ENCODE measurements at places on chromosomes 2 and 18.

- peak; percentile 62 for DNase-seq
Observed at GRCh38 chr18:48959921-48960920, 9.5 kb upstream of the SMAD7 start.

- DNase-seq: peak; percentile 67
Observed at GRCh38 chr2:23637011-23637778, 252.2 kb downstream of the KLHL29 start.

GRCh38 chr2:159475793-159476192 is 140.6 kb downstream of the BAZ2B start:
- DNase-seq: no peak

DNA sequence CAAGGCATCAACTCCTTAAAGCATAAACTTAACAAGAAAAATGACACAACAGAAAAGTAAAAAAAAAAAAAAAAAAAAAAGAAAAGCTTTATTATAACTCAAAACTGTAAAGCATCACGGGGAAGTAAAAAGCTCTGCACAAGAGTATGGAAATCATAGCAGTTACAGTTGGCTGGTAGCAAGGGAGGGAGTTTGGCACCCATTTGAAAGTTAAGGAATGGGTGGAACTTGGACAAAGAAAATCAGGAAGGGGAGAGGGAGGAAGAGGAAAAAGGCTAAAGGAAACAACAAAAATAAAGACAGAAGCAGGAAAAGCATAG is 8.6 kb downstream of the KLF7 start:
- DNase-seq: no peak

- DNase-seq: peak; percentile 10
Observed at GRCh38 chr2:138649571-138649970, 130.6 kb downstream of the NXPH2 start.

DNA sequence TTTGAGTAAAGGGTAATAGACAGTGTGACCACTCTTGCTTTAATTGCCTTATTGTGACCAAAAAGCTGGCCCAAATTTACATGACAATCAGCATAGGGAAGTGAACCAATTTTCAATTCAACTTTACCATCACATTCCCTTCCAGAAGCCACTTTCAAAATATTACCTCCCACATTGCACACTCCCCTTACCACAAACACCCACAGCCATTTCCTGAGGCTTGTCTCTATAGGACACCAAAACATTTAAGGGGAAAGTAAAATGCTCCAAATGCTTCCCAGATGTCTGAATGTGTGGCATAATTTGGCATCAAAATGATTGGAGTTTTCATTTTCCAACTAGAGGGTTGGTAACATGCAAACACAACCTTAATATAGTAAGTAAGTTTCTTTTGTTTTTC is 616.1 kb downstream of the SLC4A3 start:
- no peak for DNase-seq

GRCh38 chr2:169845016-169845415 is 17.8 kb downstream of the UBR3 start:
- peak; percentile 17 for DNase-seq

GRCh38 chr2:236367506-236368289 is 103.5 kb upstream of the ASB18 start:
- DNase-seq: no peak

DNA sequence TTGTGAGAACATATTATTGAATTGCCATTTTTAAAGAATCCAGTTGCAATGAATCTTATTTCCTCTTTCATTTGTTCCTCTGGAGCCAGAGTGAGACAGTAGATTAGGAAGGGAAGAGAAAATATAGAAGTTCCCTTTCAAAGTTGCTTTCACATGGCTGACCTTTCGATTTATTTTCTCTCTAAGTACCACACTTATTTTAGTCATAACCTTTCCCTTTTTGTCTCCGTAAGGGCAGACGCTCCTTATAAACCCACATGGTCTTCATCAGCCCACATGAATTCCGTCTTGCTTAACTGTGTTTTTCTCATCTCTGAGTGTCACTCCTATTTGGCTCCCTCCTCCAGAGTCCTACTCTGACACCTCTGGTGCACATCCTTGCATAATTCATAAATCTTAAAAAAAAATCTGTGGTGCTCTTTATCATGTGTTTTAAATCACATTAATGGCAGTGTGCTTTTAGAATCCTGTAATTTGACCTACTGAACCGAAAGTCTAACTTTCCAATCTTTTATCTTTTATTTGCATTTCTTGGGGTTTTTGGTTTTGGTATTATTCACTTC is 38.5 kb upstream of the ZNF396 start:
- DNase-seq: peak; percentile 45

- DNase-seq: no peak
Observed at GRCh38 chr2:112255875-112256274, 1.0 kb upstream of the ZC3H8 start.

- no peak for DNase-seq
Observed at GRCh38 chr2:66573821-66574233, 138.9 kb downstream of the MEIS1 start.

GRCh38 chr2:9749546-9750223 is 93.6 kb upstream of the TAF1B start:
- no peak for DNase-seq

DNA sequence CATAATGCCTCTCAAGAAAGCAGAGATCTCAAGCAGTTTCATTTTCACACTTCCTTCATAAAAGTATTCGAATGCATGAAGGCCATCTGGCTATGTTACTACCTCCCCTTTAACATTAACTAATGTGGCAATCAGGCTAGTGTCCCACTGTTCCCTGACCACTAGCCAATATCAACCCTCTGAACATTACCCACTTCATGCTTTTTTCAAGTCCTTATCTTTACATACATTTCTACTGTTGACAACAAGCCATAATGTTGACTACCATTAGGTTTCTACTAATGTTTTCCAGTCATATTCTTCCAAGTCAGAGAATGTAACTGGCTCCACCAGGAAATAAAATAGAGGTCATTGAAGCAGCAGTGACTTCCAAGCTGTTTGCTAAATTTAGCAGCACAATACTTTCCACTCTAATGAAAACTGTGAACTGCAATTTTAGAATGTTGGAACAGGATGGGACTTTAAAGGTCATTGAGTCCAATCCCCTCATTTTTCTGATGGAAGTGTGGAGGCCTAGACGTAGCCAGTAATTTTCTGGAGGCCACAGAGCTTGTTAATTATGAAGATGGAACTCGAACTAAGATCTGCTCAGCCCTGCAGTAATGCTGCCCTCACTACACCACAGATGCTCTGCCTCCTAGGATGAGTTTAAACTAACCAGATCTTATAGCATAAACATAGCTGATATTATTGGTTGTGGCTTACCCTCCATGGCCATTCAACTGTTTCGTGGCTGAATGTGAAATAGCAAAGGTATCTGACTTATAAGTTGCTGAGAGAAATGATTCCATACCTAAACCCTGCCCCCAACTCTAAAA is 630 bp upstream of the PPP1R1C start:
- DNase-seq: no peak

DNA sequence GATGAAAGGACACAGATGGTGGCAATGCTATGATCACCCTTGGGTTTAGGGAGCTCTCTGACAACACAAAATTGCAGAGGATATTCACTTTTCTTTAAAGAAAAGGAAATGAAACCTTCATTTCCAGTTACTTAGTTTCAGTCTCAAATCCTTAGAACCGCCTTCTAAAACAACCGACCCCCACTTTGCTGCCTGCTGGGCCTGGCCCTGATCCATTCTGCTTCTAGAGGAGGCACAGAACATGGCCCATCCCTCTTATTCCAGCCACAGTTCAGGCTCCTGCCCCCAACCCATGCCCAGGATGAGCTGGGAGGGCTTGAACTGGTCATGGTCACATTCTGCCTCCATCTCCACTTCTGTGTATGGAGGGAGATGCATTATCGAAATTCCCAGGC is 311.6 kb downstream of the EN1 start:
- DNase-seq: no peak

- DNase-seq: no peak
Observed at GRCh38 chr2:85611217-85611704, 605 bp downstream of the C2orf68 start.

DNA sequence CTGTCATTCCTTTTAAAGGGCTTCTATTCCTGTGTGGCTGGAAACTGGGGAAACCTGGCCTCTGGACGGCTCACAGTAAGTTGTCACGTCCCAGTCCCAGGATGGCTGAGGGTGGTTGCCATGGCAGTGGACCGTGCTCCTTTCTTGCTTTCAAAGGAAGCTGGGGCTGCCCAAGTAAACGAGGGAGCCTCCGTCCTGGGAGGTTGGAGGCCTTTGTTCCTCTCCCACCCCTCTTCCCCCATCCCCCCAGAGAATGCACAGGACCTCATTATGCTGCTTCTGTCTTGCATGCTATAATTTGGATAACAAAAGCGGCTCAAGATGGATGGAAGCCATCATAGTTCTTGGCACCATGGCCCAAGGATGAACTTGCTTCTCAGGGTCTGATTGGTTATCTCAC is 325.5 kb upstream of the HS6ST1 start:
- no peak for DNase-seq

DNA sequence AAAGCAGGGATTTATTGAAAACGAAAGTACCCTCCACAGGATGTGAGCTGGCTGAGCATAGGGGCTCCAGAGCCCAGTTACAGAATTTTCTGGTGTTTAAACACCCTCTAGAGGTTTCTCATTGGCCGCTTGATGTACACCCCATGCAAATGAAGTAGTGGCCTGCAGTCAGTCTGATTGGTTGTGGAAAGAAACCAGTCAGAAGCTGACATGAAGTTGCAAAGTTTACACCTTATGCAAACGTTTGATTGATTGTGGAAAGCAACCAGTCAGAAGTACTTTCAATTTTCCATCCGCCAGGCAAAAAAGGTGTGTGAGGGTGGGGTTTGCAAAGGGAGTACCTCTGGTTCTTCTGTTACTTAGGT is 62.3 kb downstream of the VWA3B start:
- peak; percentile 62 for DNase-seq

- DNase-seq: peak; percentile 79
Observed at GRCh38 chr2:10161961-10162441, 39.5 kb downstream of the RRM2 start.

DNA sequence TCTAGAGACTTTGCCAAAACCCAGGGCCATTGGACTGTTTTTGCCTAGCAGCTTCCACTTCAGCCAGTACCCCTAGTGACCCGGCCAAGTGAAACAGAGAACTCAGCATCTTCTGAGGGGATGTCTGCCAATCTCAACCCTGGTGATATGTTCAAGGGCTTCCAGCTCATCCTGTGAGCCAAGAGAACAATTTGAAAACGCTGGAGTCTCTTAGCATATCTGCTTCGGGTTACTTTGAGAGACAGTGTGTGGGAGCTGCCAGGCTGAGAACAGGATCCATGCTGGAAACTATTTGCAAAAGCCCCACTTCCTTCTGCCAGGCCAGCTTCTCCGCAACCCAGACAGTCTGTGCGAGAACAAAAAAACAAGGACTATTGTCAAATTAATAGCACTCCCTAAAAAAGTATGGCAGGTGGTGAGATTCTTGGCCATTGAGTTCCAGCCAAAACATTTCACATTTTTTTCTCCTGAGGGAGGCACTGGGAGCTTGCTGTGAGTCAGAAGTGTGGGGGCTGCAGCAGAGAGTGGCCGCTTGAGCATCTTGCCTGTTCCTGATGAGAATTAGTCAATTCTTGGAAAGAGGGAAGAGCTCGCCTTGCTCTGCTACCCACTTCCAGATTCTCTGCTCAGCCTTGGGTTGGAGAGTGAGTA is 395.6 kb upstream of the TRIB2 start:
- DNase-seq: peak; percentile 98

DNA sequence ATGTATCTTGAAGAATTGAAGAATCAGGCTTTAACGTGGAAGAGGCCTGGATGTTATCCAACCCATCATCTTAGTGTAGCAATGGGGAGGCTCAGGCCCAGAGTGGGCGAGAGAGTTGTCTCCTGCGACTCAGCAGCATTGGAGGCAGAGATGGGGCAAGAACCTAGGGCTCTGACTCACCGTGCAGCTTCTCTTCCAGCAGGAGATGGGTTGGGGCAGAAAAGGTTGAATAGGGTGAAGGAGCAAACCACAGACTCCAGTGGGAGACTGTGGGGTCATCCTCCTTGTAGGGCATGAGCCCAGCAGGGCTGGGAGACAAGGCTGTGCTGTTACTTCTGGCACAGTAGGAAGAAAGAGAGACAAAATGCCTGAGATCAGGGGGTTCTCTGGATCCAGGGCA is 1.4 kb downstream of the IL36RN start:
- DNase-seq: peak; percentile 62

DNA sequence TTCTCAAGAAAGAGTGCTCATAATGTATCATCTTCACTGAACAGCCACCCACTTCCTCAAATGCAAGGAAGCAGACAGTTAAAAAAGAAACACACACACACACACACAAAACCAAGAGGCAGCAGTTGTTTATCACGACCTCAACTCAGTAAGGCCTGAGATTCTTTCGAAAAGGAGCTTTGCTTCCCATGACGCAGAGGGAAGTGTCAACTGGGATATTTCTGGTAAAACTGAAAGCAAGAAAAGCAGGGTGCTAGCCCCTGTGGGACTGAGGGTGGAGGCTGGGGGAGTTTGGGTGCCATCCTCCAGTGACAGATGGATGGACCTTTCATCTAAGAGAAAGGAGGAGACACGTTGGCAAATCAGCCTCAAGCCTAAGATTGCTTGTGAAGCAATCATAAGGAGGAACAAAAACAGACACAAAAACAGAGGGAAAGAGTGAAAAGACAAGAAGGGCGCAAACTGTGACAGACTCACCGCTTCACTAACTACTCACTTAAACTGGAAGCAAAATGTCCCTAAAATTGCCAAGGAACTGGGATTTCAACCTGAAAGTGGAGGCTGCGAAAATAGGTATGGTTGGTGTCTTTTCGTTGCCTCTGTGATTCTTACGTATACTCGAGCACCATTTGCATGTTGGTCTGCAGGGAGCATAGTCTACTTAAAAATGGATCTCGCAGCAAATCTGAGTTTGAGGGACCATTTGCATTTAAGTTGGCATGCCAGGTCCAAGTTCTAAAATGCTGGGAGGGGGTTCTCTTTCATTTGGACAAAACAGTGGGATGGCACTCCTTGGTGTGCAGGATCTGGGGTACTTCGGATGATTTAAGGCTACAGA is at the start of gene ARHGAP25:
Gene ARHGAP25 (plus strand): TSS at position 124 of the 838 bp plus-strand sequence. CDS start 389 bp downstream, at position 513.
- DNase-seq: no peak

- no peak for DNase-seq
Observed at GRCh38 chr2:136783856-136784255, 18.5 kb downstream of the THSD7B start.

- DNase-seq: no peak
Observed at GRCh38 chr2:181910028-181910831, 18.7 kb downstream of the ITPRID2 start.

- peak; percentile 8 for DNase-seq
Observed at GRCh38 chr2:206452242-206452641, 8.9 kb downstream of the ADAM23 start.

DNA sequence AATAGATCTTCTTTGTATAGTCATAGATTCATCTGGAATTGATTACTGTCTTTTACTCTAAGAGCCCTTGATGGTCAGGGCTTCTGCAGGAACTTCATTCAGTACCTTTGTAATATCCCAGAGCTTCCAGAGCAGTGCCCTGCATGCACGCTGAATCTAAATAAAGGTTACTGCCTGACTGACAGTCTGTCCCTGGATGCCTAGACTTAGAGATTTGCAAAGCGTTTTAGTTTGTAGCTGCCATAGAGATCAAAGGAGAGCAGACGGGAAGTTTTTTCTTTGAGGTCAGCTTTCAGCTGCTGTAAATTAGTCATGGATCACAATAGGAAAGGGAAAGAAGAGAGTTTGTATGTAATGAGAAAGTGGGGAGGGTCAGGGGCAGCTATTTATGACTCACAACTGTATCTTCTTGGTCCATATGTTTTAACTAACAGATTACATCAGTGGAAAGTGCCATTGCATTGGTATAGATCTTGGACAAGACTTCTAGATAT is 45.2 kb upstream of the NYAP2 start:
- peak; percentile 67 for DNase-seq
